ENCODE measurements at places on chromosomes 5 and 9.

GRCh38 chr9:98230789-98231188 lies 24.7 kb downstream of the TBC1D2 start:
- DNase-seq: no peak

GRCh38 chr5:147882586-147883313 lies 4.2 kb downstream of the SCGB3A2 start:
- DNase-seq: no peak

GRCh38 chr9:113614843-113615648 lies 151.5 kb downstream of the RGS3 start:
- DNase-seq: peak; percentile 60

GRCh38 chr5:385321-385720 lies 57.7 kb upstream of the EXOC3 start:
- DNase-seq: no peak

- DNase-seq: no peak
These were observed 1974.1 kb upstream of the NUDT12 start for GRCh38 chr5:105536675-105537074.

- DNase-seq: no peak
These were observed 8.1 kb downstream of the CDKN2A start for GRCh38 chr9:21985964-21986667.

- no peak for DNase-seq
These were observed 239.0 kb downstream of the PJA2 start for GRCh38 chr5:109170629-109171350.

GRCh38 chr9:118238139-118238538 lies 533.9 kb downstream of the TLR4 start:
- no peak for DNase-seq

DNA sequence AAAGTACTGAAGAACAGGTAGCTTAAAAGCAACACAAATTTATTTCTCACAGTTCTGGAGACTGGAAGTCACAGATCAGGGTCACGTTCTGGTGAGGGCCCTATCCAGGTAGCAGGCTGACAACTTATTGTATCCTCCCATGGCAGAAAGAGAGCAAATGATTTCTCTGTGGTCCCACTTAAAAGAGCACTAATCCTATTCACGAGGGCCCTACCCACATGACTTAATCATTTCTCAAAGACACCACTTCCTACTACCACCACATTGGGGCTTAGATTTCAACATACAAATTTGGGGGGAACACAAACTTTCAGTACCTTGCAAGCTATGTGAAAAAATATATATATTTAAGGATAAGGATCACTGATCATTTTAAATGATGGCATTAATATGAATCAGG lies 75.8 kb upstream of the PPP1R2B start:
- DNase-seq: no peak

DNA sequence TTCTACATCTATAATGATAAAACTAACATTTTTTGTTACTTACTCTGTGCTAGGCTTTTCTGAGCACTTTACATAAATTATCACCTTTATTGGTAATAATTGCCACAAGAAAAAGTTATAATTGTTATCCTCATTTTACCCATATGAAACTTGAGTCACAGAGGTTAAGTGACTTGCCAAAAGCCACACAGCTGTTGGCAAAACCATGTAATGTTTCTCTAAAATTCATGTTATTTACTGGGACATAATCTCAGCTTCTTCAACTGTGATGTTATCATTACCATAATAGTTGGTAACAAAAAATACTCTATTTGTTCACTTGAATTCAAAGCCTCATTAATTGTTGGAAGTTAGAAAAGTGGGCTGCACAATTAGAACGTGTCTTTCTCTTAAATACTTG lies 437.3 kb downstream of the BRINP1 start:
- DNase-seq: no peak

DNA sequence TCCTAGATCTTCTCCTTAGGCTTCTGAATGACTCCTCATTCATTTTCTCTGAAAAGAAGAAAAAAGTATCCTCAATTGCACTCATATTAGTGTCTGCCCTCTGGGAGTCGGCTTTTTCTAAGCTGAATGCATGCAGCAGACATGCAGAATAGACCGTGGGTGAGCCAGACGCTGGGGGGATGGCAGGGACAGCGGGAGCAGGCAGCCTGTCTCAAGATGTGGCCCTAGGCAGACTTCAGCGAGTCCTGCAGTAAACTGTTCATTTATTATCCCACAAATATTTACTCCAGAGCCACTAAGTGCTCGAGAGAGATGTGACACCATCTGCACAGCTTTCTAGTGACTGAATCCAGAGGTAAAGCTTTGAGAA lies 164.9 kb upstream of the RAI14 start:
- DNase-seq: no peak

- no peak for DNase-seq
These were observed 13.4 kb upstream of the SLC2A6 start for GRCh38 chr9:133492061-133493021.

- no peak for DNase-seq
These were observed 114.4 kb downstream of the VPS13A start for GRCh38 chr9:77291714-77292113.

DNA sequence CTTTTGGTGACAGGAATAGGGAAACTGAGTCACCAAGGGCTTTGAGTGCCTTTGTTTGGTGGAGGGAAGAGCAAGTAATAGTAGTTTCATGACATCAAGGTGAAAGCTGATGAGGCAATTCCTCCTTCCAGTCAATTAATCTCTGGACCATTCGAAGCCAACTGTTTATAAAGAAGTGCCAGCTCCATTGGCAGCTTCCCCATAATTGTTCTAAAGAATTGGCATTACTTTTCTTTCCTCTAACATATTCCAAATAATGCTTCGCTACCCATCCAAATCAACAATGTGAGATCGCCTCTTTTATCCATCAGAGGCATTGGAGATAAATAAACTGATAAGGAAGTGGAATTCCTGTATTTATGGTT lies 132.4 kb downstream of the NPR3 start:
- no peak for DNase-seq

GRCh38 chr9:88106492-88106891 lies 31.8 kb downstream of the SPATA31C2 start:
- no peak for DNase-seq

- no peak for DNase-seq
These were observed 379.3 kb upstream of the CHD1 start for GRCh38 chr5:99308131-99308530.

DNA sequence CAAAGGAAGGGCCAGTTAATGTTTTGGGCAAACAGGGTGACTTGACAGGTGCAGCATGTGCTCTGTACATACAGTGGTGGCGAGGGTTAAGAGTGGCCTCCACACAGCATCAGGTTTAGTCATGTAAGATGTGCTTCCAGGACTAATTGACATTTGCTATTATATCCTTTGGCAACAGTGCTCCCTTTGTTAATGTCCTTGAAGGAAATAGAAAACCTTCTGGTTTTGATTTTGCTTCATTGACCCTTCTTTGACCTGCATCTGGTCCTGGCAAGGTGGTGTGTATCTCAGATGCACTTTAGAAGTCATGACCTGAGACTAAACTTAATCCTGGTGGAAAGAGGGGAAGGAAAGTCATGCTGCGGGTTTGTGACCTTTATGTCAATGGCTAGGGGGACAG lies 440.0 kb downstream of the ENC1 start:
- DNase-seq: no peak

DNA sequence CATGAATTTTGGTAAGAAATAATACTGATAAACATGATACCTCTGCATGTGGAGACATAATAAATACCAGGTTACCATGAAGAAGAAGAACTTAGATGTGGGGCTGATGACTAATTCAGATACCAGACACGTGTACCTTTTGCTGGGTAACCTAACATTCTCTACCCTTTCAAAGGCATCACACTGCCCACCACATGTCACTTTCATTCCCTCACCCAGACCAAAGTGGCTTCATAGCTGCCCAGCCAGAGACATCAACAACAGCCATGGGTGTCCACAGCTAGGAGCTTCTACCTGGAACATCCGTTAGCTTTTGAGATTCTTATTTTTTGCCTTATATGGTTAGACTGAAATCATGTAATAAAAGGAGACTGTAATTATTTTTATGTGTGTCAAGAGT lies 396.8 kb downstream of the MED10 start:
- no peak for DNase-seq

DNA sequence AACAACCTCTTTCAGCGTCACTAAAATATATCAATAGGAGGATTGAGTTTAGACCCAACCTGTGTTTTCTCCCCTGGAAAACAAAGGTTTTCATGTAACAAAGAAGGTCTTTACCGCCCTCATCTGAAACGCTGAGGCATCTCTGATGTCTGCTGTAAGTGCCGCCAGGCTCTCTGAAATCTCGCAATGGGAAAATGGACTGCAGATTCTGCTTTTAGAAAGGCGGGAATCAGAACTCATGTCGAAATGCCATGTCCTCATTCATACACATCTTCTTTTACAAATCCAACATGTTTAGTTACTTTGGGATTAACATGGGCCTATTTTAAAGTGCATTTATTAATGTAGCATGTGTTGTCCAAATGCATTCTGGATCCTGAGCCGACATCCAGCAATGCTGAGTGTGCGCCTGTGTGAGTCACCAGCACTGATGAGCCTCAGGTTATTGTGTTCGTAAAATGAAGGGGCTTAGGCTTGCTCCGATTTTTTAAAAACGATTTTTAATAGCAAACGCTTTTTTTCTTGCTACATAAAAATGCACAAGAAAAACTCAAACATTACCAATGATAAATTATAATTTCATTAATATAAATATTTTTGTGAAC lies 51.9 kb upstream of the PLEKHG4B start:
- no peak for DNase-seq

- no peak for DNase-seq
These were observed 350.9 kb downstream of the YTHDC2 start for GRCh38 chr5:113864437-113864836.

- no peak for DNase-seq
These were observed 648.5 kb downstream of the MTRR start for GRCh38 chr5:8517456-8517855.

GRCh38 chr5:178389026-178389729 lies 156.6 kb upstream of the PHYKPL start:
- no peak for DNase-seq

DNA sequence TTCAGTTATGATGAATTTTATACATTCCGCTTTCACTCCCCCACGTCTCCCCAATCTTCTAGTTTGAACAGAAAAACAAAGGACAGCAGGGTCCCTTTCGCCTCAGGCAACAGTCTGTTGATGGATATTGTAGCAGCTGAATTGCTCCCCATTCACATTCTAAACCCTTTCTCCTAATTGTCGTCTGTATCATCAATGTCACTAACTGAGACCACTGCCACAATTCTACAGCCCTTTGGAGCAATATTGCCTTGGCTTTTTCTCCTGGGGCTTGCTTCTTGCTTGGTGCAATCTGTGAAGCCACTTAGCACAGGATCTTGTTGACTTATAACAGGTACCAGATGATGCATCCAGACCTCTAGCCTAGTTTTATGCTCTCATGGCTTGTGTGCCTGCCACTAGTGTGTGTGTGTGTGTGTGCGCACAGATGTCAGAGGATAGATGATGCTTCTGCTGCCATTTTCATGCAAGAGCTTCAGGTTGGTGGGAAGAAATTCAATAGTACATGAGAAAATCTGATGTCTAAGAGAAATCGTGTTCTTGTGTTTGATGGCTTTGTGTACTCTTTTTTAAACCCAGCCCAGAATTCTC lies 195.2 kb upstream of the ISL1 start:
- no peak for DNase-seq

DNA sequence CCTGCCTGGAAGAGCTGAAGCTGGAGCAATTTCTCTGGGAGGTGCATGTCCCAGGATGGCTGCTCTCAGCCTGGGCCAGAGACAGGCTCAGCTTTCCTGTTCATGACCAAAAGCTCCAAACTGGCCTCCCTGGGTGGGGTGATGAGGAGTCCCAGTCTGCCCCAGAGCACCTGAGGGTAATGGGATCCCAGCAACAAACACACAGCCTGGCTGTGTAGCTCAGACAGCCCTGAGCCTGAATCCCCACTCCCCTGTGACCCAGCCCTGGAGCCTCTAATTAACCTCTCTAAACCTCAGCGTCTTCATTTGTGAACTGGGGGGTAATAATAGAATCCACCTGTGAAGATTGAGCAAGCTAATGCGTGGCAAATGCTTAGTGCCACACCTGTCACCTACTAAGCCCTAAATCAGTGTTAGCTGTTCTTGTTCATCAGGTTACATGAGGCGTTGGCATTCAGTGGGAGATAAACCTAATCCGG lies 67.5 kb downstream of the HSPA4 start:
- DNase-seq: no peak
